Cardiac muscle cell (in vitro differentiated cells and primary cell): ENCODE measurements at places on chromosomes 13 and 19.

DNA sequence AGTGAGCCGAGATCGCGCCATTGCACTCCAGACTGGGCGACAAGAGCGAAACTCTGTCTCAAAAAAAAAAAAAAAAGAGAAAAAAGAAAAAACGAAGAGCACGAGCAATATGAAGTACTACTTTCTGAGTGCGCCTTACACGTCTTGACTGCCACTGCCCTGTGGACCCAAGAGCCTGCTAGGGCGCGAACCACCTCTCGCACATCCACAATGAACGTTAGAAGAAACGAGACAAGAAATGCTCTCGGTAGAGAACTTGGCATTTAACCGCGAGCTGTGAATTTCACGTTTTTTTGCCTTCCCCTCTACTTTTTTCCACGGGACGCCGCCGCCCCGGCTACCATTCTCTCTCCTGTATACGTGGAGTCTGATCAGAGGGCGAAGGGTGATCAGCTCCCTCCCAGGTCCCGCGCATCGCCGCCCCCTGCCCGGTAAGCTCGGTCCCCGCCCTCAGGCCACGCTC, 454 bp downstream of the TIMM44 start:
- peak; percentile 13 for DNase-seq

- DNase-seq = no peak
Observed at GRCh38 chr13:112850273-112850672, 118.7 kb upstream of the MCF2L start.

GRCh38 chr19:40592170-40592569, 9.0 kb upstream of the LTBP4 start:
- DNase-seq = peak; percentile 69

DNA sequence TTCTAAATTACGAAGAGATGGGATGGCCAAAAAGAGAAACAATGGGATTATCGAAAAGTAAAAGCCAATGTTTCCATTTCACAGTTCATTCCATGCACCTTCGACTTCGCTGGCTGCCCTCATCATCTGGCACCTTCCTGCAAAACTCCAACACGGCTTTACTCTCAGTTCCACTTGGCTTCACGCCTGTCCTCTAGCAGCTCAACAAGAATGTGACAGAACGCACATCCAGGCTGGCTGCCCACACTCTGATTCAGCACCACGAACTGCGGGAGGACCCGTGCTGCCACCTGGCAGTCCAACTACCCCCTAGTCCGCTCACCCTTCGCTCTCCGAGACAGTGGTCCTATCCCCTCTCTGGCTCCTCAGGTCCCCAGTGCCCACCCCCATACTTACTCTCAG, 11.7 kb downstream of the ATP7B start:
- no peak for DNase-seq

- no peak for DNase-seq
Observed at GRCh38 chr13:97445522-97446187, 11.7 kb downstream of the RAP2A start.

GRCh38 chr13:60623151-60623550, 226.1 kb downstream of the TDRD3 start:
- DNase-seq = no peak

GRCh38 chr13:112261924-112262323, 114.2 kb upstream of the SPACA7 start:
- DNase-seq = no peak

DNA sequence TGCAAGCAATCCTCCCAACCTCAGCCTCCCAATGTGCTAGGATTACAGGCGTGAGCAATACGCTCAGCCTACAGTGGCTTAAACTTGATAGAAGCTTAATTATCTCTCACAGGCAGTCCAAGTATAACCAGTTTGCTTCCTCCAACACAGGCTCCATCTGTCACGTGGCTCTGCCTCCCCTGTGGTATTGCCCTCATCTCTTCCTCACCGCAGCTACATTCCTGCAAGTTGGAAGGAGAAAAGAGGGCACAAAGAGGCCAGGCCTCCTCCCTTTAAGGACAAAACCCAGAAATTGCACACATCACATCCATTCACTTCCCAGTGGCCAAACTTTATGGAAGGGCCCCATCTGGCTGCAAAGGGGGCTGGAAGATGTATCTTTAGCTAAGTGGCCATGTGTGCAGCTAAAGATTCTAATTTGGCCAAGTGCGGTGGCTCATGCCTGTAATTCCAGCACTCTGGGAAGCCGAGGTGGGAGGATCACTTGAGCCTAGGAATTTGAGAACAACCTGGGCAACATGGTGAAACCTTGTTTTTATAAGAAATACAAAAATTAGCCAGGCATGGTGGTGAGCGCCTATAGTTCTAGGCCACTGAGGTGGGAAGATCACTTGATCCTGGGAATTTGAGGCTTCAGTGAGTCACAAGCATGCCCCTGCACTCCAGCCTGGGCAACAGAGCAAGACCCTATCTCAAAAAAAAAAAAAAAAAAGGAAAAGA, 3.1 kb upstream of the SDHAF1 start:
- no peak for DNase-seq

DNA sequence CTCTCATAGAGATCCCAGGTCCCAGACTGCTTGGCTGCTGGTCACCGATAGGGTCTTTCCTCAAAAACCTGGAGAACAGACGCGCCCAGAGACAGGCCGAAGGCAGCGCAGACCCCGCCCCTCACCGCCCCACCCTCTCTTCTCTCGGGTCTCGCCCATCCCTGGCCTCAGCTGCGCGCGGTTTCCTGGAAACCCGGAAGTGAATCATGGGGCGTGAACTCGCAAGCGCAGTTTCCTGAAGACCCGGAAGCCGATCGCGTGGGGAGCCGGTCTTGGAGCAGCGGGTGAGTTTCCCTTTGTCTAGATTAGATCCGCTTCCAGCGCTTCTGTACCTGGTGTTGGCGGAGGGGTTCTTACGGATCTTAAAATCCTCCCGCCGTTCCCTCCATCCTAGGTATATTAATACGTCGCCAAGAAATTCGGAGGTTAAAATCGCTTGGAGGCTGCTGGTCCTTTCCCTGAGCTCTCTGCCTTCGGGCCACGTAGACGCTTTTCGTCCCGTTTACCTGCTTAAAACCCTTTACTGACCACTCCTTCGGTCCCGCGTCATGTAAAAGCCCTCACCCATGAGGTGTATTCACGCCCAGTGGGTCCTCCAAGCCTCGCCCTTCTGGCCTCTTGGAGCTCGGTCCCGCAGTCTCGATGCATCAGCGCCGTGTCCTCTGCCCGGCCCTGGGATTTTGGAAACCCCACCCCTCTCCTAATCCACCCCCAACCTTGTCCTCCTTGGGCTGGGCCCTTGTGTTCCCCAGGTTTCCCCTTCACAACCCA, at the start of gene ZNF578:
ZNF578 (plus strand) TSS at position 230 of the 771 bp plus-strand sequence. CDS start 48,293 bp downstream, outside the sequence.
- DNase-seq = peak; percentile 92

DNA sequence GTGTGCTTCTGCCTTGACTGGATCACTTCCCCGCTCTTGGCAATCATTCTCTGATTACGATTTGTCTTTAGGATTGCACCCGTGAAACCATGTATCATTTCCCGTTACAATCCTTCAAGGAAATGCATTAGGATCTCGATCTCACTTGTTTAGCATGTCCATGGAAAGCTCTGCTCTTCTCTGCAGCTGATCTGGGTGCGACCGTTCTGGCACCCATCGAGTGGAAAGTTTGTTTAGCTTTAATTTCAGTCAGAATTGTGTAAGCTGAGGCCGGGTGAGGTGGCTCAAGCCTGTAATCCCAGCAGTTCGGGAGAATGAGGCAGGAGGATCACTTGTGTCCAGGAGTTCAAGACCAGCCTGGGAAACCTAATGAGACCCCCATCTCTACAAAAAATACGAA, 30.9 kb downstream of the NUMBL start:
- DNase-seq = no peak

DNA sequence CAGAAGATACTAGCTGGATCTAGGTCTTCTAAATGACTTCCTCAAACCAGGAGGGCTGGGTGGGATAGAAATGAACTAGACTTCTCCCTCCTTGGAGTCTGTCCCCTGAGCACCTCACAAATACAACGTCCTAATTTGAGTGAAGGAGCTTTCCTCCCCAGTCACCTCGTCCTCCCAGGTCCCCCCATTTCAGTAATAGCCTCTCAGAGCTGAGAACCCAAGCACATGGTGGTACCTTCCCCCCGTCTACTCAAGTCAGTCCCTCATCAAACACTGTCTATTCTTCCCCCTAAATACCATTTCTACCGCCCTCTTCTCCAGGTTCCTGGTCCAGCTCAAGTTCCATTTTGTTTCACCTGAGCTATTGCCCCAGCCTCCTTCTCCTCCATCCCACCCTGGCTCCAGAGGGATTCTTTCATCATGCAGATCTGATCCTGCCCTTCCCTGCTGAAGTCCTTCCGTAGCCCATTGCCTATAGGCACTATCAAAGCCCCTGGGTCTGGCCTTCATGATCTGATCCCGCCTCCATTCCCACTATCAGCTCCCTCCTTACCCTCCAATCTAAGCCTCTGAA, 5.3 kb upstream of the PRKCG start:
- no peak for DNase-seq

- no peak for DNase-seq
Observed at GRCh38 chr13:86474971-86475370, 675.8 kb upstream of the SLITRK6 start.

DNA sequence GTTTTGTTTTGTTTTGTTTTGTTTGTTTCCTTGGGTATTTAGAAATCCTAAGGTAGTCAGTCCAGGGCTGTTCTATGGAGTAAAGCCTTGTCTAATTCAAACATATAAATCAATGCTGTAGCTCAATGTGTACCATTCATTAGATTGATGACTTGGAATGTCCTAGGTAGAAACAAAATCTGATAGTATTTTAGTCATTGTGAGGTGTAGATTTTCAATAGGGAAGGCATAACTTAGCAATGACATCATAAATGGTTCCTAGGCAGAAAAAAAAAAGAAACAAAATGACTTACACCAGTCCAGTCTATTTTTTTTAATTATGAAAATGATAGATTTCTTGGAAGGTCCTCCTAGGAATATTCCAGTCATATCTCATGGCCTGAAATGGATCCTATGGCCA, 189.9 kb downstream of the SPRY2 start:
- DNase-seq = no peak

- DNase-seq = no peak
Observed at GRCh38 chr13:48594096-48594815, 59.5 kb upstream of the CYSLTR2 start.

GRCh38 chr19:13861392-13861713, 15.6 kb upstream of the NANOS3 start:
- peak; percentile 27 for DNase-seq

GRCh38 chr19:10454267-10454666, 33.9 kb downstream of the PDE4A start:
- peak; percentile 38 for DNase-seq

GRCh38 chr19:40446263-40446784, 2.2 kb upstream of the SERTAD3 start:
- DNase-seq = no peak

DNA sequence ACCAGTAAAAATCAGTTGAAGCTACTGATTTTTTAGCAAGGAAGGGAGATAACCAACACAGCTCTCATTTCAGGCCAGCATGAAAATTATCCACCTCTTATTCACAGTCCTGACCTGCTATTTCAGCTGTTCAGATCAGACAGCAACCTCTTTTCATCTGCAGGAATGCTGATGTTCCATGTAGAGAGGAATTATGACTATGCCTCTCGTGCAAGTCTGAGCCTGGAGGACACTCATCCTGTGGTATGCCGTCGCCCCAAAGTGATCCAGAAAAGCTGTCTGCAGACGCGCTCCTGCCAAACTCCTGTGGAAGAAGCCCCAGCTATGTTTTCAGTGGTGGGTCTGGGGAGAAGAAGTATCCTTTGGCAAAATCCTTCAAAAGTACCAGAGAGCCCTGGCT, 563.5 kb upstream of the SLITRK1 start:
- DNase-seq = peak; percentile 3

- peak; percentile 82 for DNase-seq
Observed at GRCh38 chr13:30308548-30308947, 1.2 kb upstream of the KATNAL1 start.

GRCh38 chr13:55567721-55568625, 1572.7 kb upstream of the PRR20A start:
- no peak for DNase-seq

DNA sequence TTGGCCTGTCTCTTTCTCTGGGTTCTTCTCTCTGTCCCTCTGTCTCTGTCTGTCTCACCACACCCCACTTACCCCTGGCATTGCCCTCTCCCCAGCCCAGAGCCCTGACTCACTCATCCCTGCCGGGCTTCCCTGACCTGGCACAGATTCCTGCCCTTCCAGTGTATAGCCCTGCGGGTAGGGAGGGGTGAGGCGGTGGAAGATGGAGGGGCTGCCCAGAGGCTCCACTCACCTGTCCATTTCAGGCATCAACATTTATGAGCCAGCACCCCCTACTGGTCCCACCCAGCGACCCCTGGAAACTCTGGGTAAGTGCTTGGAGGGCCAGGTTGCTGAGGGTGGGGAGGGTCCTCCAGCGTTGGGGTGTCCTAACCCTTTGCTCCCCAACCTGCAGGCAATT, 1.0 kb downstream of the NCCRP1 start:
- DNase-seq = no peak

DNA sequence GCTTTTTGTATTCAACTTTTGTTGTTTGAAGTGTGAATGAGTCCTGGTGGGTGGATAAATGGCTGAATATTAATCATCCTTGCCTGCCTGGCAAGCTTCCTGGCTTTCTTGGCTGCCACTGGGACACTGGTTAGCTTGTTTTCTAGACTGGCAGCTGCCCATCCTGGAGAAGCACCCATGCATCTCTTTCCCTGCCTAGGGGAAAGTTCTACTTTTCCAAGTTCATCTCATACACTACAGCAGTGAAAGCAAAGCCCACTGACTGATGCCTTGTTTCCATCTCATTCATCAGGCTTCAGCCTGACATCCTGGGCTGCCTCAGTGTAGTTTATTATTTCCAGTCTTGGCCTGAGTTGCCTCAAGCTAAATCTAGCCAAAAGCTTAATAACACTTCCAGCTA, 244.8 kb downstream of the PCDH20 start:
- DNase-seq = no peak

DNA sequence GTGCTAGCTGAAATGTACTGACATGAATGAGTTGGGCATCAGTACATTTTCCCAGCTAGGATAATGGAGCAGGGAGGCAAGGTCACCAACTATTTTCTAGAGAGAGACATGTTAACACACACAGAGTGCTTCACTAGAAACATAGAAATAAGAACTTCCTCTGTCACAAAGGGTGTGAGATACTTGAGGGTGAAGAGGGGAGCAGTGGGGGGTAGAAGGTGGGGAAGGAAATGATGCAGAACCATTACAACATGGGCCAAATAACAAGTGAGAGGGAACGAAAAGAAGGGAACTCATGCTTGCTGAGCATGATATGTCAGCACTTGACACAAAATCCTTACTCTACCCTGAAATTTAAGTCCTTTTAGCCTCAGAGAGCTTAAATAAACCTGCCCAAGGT, 87.8 kb upstream of the RFC3 start:
- DNase-seq = no peak

DNA sequence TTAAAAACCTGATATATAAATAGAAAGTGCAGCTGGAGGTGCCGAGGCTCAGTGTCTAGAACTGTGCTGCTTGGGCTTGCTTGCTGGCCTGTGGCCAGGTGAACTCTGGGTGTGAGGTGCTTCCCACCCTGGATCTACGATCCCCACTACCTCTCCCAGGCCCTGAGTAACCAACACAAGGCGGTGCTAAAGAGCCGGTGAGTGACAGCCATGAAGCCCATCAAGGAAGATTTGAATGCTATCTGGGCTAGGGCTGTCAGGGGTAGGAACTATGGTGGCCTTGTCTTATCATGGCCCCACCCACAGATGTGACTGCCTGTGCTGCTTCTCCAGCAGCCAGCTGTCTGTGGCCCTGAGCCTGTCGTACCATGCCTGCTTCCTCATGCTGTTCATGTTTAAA, 25.6 kb upstream of the ZNF91 start:
- DNase-seq = no peak
